ENCODE measurements at places on chromosomes 2 and 18.

GRCh38 chr2:127053731-127054603 lies 53.0 kb downstream of the BIN1 start:
- no peak for DNase-seq

DNA sequence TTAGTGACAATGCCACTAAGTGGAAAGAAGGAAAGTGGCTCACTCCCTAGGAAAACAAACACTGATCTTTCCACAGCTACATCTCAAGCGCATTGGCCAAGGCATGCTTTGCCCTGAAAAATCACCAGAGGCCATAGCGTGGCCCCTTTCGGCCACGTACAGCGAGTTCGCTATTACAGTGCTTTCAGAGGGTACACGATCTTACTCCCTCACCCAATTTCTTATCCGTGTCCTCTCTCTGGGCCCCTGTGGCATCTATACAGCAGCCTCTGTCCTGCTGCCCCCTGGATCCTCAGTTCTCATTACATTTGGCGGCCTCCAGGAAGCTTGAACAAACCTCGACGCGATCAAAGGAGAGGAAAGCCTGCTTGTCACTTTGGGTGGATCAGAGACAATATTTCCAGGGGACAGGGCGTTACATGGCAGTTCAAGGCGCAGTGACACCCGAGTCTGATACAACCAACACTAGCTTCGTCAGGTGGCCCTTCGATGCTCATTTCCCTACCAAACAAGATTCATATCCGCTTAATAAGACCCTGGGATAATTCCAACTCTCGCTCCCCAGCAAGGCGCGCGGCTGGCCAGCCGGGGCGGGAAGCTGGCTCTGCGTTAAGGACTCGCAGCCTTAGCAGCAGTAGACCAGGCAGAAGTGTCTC lies 941 bp downstream of the SKOR2 start:
- no peak for DNase-seq

GRCh38 chr2:53670331-53670730 lies 97.3 kb upstream of the CHAC2 start:
- DNase-seq, result no peak

DNA sequence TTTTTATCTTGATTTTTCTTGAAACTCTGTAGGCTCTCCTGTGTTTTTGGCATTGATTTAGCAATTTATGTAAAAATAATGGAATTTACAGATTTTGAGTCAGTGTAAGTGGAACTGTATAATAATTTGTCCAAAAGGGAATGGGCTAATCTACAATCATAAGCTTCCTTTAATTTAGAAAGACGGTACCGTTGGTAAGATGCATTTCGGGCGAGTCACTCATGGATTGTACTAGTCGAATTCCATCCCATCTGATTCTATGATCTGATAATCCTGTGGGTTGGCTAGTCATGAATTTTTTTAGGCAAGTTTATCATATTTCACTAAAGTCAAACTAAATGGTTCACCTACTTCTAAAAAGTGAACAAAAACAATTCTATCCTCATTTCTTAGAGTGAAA lies 133.4 kb downstream of the ZNF407 start:
- DNase-seq, result no peak

DNA sequence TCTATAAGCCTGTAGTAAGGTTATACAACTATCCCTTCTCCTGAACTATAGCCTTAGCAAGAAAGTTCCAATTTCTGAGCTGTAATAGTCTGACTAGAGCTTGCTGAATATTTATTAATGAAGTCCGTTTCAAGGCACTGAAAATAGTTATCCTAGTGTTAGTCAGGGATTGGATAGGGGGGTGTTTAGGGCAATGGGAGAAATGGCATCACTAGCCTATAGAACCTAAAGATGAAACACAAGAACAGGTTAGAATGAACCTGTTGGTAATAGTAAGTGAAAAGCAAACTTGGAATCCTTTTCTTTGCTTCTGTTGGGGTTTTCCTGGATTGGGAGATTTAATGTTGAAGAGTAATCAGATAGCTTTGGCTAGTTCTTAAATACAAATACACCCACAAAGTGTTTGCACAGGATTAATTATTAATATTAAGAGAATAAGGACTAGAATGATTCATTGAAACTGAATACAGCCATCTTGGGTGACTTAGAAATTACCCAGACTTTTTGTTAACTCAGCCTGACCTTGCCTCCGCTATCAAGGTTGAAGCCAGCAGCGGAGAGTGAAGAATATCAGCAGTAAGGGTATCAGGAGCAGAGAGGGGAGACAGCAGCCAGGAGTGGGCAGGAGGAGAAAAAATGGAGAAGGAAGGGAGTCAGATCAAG lies 14.4 kb downstream of the CCNT2 start:
- DNase-seq, result no peak

- no peak for DNase-seq
Measured at GRCh38 chr2:128545829-128546228, 227.2 kb upstream of the HS6ST1 start.

DNA sequence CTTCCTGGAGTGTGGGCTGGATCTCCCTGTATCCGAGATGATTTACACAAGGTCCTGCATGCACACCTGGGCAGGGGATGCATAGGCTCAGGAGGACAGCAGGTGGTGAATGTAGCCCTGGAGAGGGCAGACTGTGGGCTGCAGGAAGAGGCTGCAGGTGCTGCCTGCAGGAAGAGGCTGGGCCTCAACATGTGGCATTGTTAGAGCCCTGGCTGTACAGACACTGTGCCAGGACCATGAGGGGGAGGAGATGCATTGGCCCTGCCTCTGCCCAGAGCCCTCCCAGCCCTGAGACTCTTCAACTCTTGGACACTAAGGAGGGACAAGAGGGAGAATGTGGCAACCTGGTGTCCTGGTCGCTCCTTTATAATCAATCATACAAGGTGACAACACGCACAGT lies 392.8 kb downstream of the TNS1 start:
- no peak for DNase-seq

- DNase-seq, result no peak
Measured at GRCh38 chr2:16102976-16103380, 162.6 kb downstream of the MYCN start.

- no peak for DNase-seq
Measured at GRCh38 chr2:20111311-20112131, 60.1 kb upstream of the LAPTM4A start.

GRCh38 chr2:109428281-109428680 lies 185.5 kb downstream of the SEPTIN10 start:
- no peak for DNase-seq

GRCh38 chr2:220394433-220394832 lies 767.0 kb downstream of the SLC4A3 start:
- no peak for DNase-seq

DNA sequence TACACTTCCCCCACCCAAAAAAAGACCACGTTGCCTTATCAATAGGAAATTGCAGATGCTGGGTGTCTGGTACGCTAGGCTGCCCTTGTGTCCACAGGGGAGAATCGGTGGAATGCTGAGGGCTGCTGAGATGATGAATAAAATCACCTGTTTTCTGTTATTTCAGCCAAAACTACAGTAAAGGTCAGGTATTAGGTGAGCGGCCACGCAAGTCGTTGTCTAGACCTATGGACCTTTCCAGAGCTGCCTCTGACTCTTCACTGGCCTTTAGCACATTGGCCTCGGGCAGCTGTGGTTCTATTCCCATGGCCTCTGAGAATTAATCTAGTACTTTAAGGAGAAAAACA lies 89.6 kb downstream of the MTCL1 start:
- no peak for DNase-seq

DNA sequence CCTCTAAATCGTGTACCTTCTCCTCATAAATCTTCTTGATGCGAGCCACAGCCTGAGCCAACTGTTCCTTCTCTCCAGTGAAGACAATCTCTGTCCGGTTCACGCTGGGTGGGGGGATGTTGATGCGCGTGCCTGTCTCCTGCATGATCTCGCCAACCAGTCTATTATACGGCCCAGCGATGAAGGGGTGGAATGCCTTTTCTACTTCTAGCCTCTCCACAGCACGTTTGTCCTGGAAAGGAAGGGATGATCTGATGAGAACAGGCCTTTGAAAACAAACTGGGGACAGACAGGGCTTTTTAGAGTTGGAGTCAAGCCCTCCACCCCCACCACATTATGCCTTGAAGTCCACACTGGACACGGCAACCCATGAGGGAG lies 59.3 kb downstream of the HDLBP start:
- no peak for DNase-seq

DNA sequence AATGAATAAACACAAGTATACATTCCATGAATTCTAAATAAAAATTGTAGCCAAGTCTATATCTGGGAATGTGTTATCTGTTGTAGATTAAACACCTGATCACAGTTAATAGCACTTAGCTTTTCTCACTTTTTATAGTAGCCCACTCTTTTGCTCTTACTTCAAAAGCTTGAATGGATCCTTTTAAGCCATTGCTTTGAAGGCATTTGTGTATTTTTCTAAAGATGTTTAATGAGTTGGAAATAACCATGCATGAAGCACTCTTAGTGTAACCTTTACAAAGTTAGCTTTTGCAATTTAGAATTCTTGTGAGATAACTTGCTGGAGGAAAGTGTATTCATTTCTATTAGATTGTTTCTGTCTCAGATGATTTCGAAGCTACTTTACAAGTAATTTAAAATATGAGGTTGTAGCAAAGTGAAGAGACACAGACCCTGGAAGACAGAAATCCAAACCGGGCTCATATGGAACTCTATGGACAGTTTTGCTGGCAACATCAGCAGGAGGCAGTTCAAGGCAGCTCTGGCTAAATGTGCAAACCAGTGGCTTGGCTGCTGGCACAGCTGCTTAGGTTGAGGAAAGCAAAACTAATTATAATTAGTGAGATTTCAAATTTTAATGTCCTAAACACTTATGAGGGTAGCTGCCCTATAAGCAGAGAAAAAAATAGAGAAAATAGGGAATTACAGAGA lies 469.8 kb upstream of the ZEB2 start:
- DNase-seq, result no peak

DNA sequence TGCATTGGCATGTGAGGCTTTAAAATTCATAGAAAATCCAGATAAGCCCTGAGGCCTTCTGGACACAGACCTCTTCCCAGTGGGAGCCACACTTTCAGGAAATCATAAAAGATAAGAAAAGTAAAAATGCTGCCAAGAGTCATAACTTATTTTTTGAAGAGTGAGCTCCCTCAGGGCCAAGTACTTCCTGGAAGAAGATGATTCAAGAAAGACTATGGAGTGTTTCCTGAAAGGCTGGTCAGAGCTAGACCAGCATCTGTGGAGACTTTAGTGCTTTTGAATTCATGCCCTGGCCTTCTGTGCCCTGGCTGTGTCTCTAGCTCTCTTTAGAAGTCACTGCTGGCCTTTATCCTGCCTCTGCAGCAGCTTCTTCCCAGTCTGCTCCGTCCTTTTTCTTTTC lies 6.4 kb upstream of the XDH start:
- DNase-seq, result no peak

Data from central memory CD4-positive, alpha-beta T cell (primary cell).